Stimulated activated CD4-positive, alpha-beta T cell treated with anti-CD3 and anti-CD28 coated beads, Interleukin-2, amount 100 ng/mL, for 48 hours (primary cell): ENCODE measurements at places on chromosomes 5 and 9.

GRCh38 chr5:128273736-128274135 lies 190.2 kb downstream of the SLC12A2 start:
- no peak for DNase-seq

GRCh38 chr5:65989158-65989557 lies 62.8 kb downstream of the ERBIN start:
- DNase-seq, result no peak

GRCh38 chr5:176754376-176754973 lies 55.9 kb upstream of the UNC5A start:
- DNase-seq, result no peak

- no peak for DNase-seq
Measured at GRCh38 chr9:78436873-78437272, 139.9 kb downstream of the PSAT1 start.

DNA sequence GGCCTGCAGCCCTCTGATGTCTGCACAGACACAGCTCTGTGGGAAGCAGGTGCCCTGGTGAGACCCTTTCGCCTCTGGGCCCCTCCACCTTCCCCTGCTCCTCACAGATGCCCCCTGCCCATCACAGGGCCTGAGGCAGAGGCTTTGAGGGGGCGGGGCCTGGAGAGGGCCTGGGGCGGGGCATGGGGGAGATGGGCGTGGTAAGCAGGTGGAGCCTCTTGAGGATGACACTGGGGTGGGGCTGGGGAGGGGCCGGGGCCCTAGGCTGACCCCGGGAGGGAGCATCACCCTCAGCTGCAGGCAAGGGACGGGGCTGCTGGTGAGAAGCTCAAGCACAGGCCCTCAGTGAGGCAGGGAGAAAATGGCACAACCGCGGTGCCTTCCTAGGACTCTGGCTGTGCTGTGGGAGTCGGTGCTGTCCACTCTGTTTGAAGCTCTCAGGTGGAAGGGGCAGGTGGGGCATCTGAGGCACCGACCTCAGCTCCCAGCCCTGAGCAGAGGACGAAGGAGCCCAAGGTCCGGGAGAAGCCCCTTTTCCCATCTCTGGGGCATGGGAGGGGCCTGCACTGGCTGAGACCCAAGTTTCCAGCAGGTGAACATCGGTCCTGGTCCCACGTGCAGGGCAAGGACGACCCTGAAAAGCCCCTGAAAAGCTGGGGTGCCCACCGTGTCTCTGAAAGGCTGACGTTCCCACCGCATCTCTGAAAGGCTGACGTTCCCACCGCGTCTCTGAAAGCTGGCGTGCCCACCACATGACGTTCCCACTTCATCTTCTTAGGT lies 17.5 kb upstream of the SLC9A3 start:
- no peak for DNase-seq
